Activated CD4-positive, alpha-beta memory T cell treated with anti-CD3 and anti-CD28 coated beads for 36 hours (primary cell): ENCODE measurements at places on chromosomes 7 and 10. TPM values are rescaled to one million over a fixed set of nuclear protein-coding genes. Genes with fewer than 3 reads are reported as not detected.
A peak's percentile ranks its signal among the peaks of the same experiment; 100 is the strongest.

Gene PKD1L1
- total RNA-seq, result 0.17 TPM

Gene RELN
- total RNA-seq, result not detected

Gene VOPP1
- 67.2 TPM for total RNA-seq

Gene ACTR3C
- 8.8 TPM for total RNA-seq

Gene C10orf62
- total RNA-seq, result not detected

Gene CPA4
- 0.45 TPM for total RNA-seq

Gene SLC18A3
- total RNA-seq, result not detected

Gene SHTN1
- total RNA-seq, result 0.53 TPM

Gene SUMF2
- 130 TPM for total RNA-seq

Gene GNAT3
- total RNA-seq, result not detected

Gene TMEM270
- not detected for total RNA-seq

Gene TSPAN15
- 3.1 TPM for total RNA-seq

Gene CYP3A4
- not detected for total RNA-seq

Gene VPS37D
- total RNA-seq, result 0.26 TPM

GRCh38 chr7:80259-81067 is 111.9 kb upstream of the FAM20C start:
- DNase-seq, result no peak

- DNase-seq, result no peak
These were observed 145.4 kb upstream of the SMIM30 start for GRCh38 chr7:113263749-113264148.

- no peak for DNase-seq
These were observed 155.7 kb upstream of the FGFR2 start for GRCh38 chr10:121753726-121754476.

DNA sequence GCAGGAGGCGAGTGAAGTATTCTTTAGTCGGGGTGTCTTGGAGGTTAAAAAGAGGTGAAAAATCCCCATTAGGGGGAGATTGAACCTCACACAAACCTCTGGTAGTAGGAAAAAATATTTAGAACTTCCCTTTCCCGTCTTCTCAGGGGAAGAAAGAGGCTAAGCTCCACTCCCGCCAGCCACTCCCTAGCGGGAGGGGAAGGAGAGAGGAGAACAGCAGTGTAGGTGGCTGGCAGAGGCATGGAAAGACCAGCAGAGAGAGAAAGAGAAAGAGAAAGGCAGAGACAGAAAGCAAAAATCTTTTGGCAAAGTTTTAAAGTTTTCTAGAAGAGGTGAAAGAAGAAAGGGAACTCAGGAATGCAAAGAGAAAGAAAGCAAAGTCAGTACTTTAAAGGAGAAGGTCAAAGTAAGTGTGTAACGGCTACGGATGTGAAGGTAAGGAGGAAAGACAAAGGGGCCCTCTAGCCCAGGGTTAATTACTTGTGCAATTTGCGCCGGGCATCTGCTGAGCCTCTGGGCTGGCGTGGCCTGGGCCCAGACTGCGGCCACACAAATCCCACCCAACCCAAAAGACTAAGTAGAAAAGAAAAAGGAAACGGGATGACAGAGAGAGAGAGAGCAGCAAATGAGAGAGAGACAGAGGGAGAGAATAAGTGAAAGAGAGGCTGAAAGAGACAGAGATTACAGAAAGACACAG is 72.3 kb upstream of the ZNF746 start:
- no peak for DNase-seq

- DNase-seq, result no peak
These were observed 27.6 kb upstream of the LAMB1 start for GRCh38 chr7:108030516-108030915.

DNA sequence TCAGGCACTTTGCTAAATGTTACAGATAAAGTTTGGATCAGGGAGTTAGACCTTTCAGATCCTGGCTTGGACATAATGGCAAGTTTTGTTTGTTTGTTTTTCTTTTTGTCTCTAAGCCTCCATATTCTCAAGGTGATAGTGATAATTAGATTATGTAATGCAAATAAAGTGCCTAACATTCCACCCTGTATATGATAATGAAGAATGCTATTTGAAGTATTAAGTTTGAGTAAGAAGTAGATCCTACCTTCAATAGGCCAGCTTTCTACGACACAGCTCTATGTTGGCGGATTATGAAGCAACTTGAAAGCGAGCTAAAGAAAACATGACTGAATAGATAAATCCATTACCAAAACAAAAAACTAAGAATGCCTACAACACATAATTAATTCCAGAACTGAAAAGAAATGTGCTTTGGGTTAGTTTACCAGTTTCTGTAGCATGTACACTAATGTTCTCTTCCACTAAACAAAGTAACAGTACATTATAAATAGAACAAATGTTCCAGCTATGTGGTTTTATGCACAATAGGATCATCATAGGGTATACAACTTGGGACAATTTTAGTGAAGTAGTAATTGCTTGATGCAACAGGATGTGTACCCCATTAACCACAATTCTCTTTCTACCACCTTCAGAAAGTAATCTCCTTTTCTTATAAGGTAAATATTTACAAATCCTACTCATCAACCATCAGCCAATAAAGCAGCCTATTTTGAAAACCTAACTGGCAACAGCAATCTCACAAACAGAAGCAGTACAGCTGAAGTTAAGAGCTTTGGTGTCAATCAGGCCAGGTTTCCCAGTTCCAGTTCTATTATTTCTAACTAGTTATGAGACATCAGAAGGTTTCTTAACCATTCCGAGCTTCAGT is 1.5 kb downstream of the SEM1 start:
- DNase-seq, result no peak

- DNase-seq, result no peak
These were observed 114.8 kb downstream of the TEX36 start for GRCh38 chr10:125568156-125568555.

GRCh38 chr7:131100357-131101054 is 227.2 kb upstream of the MKLN1 start:
- DNase-seq, result no peak

DNA sequence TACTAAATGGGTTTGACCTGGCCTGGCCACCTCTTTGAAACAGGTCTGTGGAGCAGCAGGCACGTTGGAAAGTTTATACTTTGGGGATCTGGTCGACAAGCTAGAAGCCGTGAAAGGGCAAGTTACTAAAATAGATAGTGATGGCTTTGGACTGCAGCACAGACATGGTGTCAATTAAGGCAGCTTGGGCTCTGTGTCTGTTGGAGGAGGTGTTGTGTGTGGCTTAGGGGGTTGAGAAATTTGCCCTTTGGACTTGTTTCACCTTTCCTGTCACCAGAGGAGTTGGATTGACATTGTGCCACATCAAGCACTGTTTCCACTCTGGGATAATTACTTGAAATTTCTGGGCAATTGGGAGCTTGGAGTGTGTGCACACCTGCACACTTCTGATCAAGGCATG is 251.8 kb upstream of the MKI67 start:
- no peak for DNase-seq

GRCh38 chr10:121591186-121591585 is 7.1 kb downstream of the FGFR2 start:
- DNase-seq, result no peak

DNA sequence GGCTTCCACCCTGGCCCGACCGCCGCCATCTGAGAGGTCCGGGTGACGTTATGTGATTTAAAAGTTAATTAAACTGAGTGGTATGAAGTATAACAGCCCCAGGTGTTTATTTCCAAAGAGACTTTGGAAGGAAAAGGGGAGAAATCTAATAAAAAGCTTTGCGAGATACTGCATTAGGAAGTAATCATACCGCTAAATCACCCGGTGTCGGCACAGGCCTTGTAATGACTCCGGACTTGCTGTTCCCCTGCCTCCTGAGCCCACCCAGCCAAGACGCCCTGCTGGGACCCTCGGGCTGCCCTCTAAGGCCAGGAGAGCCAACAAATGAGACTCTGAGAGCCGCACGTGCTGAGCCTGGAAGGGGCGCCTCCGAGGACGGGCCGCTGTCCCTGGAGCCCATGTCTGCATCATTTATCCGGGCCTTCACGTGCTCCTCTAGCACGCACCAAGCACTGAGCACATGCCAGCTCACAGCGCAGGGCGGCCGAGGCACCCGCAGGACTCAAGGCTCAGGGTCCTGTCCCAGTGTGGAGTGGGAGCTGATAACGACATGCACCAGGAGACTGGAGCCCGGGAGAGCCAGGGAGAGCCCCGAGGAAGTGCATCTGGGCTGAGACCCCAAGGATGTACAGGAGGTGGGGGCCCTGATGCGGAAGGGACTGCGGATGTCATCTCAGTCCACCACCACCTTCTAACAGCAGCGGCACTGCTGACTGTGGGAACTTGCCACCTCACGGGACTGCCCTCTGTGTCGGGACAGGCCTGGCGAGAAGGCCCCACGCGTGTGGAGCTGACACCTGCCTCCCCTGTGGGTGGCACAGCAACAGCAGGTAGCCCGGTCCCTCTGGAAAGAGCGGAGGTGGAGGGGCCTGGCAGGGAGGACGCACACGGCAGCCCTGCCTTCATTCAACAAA is 182.7 kb downstream of the ELFN1 start:
- no peak for DNase-seq

DNA sequence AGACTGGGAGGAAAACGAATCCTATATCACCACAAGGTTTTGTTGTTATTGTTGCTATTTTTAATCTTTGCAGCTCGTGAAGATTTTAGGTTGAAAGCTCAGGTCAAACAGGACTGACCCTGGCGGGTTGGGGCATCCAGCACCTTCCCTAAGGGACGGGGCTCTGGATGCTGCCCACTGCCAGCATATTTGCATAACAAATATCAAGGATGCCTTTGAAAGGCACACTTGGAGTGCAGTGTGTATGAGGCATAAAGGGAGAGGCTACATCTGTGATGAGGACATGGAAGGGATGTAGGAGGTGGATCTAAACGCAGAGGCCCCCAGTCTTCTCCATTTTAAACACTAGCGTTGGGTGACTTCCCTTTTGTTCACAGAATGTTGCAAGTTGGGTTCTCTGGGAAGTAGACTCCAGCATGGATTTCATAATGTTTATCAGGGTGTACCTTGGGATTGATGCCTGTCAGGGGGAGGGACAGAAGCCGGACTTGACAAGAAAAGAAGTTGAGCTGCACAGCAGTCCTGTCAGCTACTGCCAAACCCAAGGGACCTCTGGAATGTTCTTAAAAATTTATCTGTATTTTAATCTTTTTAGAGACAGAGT is 181.1 kb upstream of the IMMP2L start:
- no peak for DNase-seq

GRCh38 chr7:873367-874002 is 2.9 kb upstream of the GET4 start:
- peak; percentile 83 for DNase-seq

DNA sequence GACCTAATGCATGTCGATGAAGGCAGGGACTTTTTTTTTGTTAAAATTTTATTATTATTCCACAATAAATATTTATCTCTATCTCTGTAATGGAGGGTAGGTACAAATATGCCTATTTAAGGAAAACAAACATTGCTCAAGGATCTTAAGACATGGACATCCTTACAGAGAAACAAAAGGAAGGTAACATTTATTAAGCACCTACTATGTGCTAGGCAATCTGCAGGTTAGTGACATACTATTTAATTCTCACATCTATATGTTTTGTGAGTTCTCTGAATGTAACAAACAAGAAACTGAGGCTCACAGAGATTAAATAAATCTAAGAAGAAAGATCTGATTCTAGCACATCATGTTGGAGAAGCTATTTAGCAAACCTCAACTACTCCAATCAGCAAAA is 32.1 kb downstream of the LMOD2 start:
- no peak for DNase-seq

DNA sequence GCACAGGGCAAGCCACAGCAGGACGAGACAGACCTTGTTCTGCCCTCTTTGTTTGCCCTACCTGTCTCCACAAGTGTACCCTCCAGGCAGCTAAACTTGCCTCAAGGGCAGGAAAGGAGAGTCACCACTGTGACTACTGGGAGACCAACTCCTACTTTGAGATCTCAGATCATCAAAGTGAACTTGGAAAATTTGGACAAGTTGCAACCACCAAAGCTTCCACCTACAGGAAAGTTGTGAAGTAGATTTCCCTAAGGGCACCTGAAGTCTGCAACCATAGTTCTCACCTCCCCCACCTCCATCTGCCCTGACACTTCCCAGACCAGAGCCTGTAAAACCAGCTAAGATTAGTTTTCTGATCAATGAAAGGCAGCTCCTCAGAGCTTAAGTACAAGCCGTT is 2.5 kb upstream of the WDR91 start:
- no peak for DNase-seq

DNA sequence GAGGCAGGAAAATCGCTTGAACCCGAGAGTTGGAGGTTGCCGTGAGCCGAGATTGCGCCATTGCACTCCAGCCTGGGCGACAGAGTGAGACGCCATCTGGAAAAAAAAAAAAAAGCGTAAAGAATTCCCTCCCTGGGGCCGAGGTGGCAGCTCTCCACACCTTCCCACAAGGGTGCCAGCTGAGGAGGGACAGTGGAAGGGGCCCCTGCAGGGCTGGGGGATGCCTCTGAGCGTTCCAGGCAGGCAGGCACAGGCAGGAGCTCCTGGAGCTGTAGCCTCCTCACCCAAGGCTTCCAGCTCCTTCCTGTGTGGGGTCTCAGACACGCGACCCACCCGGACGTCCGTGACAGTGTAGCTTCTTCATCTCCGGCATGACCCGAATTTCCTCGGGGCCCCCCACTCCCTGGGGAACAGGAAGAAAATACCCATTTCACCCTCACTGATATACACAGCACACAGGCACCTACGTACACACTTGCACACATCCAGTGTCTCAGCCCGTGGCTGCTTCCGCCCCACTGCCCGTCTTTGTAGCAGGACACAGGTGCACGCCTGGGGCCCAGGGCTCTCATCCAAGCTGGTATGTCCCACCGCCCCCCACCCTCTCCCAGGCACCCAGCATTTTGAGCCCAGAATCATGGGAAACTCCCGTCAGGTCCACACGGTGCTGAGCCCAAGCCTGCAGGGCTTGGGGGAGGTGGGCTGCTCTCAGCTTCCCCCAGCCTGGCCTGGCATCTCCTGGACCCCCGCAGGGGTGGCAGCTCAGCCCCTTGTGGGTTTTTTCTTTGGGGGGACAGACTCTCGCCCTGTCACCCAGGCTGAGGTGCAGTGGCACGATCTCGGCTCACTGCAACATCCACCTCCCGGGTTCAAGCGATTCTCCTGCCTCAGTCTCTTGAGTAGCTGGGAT is 25.7 kb downstream of the GRIFIN start:
- no peak for DNase-seq

DNA sequence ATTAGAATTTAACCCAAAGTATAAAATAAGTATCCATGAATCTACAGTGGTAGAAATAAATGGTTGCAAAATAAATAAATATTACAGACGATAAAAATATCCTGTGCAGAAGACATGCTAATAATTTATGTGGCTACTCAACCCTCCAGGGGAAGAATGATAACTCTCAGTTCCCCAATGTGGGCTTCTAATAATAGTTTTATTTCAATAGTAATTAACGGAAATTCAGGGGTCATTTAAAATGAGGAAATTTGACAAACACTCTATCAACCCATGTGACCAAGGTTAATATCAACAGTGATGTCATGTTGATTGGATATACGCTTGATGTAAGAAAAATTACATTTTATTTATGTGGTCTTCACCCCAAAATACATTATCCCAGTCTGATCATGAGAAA is 1082.6 kb upstream of the LRRTM3 start:
- no peak for DNase-seq

GRCh38 chr7:116702046-116702785 is 30.2 kb downstream of the MET start:
- no peak for DNase-seq

DNA sequence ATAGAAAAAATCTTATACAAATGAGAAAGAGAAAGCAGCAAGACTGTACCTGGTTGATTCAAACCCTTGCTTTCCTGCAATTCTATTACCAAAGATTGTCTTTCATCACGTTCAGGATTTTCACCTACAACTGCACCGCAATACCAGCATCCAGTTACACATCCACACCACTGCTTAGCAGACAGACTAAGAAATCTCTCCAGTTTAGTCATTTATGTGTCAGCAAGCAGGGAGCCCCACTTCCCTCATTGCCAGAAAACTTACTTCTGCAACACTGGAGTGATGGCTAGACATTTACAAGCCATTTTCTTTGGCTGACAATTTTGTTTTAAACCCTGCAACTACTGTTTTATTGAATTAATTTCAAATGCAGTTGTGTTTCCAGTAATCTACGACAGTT is 359.6 kb upstream of the MEOX2 start:
- no peak for DNase-seq
